ENCODE measurements at places on chromosomes 2 and 18. TPM values are rescaled to one million over a fixed set of nuclear protein-coding genes. Genes with fewer than 3 reads are reported as not detected.

ECEL1 gene
- not detected for total RNA-seq

GRCh38 chr2:2041256-2041824 is 289.7 kb downstream of the MYT1L start:
- DNase-seq = no peak

DNA sequence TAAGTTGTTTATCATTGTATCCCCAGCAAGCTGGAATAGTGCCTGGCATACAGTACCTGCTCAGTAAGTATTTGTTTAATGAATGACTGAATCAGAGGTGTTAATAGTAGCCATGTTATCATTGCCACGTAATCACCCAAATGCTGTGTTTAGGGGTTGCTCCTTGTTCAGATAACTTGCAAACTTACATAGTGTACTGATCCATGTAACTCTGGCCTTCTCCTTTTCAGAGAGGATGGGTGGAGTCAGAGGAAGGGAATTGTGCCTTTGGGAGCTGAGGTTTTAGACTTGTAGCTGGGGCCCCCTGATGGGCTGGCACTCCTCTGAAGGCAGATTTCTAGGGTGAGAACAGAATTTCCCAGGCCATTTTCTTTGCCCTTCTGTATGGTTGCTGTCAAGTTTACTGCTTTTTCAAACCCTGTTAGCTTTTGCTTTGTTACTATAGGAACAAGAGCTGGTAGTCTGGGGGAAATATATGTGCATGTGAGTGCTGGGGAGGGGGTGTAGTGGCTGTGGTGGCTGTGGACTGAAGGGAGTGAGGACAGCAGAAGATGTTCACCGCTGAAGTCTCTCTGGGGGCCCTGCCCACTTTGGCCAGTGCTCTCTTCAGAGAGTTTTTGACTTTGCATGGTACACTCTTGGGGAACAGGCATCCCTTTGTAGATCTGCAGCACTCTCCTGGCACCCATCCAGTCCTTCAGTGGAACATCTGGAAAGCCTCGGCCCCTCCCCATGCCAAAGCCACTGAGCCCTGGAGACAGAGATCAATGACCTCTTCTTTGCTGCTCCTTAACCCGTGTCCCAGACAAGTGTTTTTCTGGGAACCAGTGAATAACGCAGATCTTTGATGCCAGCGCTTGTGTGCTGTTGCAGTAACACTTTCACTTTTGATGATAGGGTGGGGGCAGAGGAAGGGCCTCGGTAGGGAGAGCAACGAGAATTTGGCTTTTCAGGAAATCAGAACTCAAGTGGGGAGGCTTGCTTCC is 209.0 kb downstream of the PRKCE start:
- peak; percentile 75 for DNase-seq

ABCG8 gene
- total RNA-seq = not detected

UGT1A8 gene
- total RNA-seq = 0.09 TPM

RESP18 gene
- not detected for total RNA-seq

ALPG gene
- total RNA-seq = not detected

OR6B2 gene
- total RNA-seq = not detected

DNA sequence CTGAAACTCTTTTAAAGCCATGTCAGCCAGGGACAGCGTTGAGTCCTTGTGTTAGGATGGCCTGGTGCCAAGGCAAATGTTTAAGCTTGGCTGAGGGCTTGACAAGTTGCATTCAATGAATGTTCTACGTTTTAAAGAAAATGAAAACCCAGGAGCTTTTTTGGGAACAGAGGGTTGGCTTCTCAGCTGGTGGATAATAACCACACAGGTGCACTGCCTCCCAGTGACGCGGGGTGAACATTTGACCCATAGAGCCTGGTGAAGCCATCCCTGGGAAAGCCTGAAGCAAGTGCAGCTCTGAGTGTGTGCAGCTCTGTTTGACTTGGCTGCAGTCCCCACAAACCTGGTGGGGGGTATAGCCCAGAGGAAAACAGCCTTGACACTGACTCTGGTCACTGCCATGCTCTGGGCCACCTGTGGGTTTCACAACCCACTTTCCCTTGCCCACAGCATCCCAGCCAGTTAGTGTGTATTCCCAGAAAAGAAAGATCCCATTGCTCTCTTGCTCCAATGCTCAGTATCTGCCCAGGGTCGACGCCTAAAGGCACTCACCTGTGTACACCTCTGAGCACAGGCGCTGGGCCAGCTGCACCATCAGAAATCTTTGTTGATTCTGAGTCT is 874.9 kb downstream of the RNF144A start:
- peak; percentile 24 for DNase-seq

GRCh38 chr2:85180322-85181133 is 47.3 kb downstream of the TCF7L1 start:
- no peak for DNase-seq

All from fibroblast of the aortic adventitia (primary cell).